ENCODE measurements at places on chromosomes 6 and 20.

GRCh38 chr6:42935322-42935721, 6.0 kb downstream of the CNPY3 start:
- DNase-seq = no peak

DNA sequence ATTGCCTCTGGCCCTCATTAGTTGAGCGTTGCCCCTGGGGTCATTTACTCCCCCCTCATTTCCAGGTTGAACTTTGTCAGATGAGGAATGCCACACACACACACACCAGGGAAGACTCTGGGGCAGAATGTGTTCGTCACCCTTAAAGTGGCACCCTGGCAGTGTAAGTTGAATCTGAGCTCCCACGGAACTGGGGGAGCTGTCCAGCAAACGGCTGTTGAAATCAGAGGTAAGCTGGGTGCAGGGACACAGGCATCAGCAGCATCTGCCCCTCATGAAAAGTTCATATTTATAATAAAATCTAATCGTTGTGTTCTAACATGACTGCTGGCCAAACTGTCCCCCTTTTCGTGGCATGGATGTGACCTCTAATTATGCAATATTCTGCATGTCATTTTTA, 4.3 kb upstream of the MC3R start:
- DNase-seq = no peak

- no peak for DNase-seq
Observed at GRCh38 chr6:139510040-139510790, 135.8 kb upstream of the CITED2 start.

DNA sequence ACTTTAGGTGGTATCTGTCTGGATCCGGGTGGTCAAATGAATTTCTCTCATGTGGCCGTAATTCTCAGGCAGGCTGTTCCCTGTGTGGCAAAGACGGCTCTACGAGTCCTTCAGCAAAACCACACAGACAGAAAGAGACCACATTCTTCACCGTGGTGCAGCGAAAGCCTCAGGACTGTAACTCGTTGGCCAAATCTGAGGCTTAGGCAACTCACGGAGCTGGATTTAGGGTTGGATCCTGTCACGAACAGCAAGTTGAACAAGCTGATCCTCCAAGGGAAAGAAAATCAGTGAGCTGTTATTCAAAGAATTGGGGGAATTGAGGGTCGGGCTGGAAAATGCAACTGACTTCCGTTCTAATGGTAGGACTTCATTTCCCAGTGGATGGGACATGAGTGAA, 167.4 kb downstream of the ZMYND8 start:
- DNase-seq = no peak

- no peak for DNase-seq
Observed at GRCh38 chr6:111980971-111981840, 72.7 kb upstream of the CCN6 start.

DNA sequence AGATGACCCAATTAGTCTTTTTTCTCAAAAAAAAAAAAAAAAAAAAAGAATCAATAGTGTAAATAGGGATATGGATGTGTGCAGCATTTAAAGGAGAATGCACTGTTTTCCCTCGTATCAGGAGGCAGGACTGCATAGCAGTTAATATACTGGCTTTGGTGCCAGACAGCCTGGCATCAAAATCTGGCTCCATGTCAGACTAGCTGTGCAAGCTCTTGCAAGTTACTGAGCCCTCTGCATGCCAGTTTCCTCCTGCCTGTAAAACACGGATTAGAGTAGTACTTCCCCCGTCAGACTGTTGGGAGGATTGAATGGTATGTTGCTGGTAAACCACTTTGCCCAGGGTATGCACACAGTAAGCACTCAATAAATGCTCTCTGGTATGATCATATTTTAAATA, 594.2 kb upstream of the CHD6 start:
- no peak for DNase-seq

DNA sequence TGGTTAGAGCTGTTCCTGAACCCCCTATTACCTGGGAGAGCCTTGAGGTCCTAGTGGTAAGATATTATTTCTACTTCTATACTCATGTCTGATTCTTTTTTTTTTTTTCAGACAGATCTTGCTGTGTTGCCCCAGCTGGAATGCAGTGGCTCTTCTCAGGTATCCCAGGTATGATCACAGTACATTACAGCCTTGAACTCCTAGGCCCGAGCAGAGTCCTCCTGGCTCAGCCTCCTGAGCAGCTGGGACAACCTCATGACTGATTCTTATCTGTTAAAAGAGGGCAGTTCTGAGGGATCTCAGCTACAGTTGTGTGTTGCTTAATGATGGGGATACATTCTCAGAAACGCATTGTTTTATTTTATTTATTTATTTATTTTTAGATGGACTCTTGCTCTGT, 30.2 kb downstream of the BAK1 start:
- DNase-seq = no peak

DNA sequence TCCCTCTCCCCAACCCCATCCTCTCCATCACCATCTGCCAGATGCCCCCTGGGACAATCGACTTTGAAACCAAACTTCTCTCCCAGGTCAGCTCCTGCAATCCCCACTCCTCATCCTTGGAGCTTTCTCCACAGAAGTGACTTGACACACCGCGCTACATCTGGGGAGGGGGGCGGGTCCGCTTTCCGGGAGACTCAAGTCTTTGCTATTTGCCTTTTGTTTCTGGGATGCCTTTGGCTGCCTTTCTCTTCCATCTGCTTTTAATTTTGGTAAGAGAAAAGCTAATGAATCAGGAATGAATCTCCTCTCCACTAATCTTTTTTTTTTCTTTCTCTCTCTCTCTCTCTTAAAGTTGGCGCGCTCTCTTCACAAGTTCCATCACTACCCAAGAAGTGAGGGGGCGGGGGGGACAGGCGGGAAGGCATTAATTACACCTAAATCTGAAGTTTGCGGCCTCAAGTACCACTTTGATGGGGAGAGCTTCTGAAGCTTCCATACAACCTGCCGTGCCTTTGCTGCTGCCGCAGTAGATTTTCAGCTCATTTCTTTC, 664 bp upstream of the TPBG start:
- no peak for DNase-seq

GRCh38 chr6:32449088-32449736, 9.5 kb downstream of the HLA-DRA start:
- DNase-seq = no peak

DNA sequence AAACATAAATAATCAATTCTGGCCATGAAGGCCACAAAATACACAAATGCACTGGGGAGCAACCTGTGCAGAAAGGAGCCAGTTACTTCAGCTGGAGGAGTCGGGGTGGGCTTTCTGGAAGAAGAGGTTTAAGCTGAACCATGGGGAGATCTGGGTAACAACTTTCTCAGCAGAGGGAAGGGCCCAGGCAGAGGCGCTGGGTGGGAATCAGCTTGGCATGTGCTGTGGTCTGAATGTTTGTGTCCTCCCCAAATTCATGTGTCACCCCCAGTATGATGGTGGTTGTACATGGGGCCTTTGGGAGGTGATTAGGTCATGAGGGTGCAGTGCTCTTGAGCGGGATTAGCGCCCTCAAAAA, 107.9 kb downstream of the SYCP2 start:
- DNase-seq = no peak

GRCh38 chr6:6840831-6841291, 252.3 kb downstream of the LY86 start:
- DNase-seq = no peak

DNA sequence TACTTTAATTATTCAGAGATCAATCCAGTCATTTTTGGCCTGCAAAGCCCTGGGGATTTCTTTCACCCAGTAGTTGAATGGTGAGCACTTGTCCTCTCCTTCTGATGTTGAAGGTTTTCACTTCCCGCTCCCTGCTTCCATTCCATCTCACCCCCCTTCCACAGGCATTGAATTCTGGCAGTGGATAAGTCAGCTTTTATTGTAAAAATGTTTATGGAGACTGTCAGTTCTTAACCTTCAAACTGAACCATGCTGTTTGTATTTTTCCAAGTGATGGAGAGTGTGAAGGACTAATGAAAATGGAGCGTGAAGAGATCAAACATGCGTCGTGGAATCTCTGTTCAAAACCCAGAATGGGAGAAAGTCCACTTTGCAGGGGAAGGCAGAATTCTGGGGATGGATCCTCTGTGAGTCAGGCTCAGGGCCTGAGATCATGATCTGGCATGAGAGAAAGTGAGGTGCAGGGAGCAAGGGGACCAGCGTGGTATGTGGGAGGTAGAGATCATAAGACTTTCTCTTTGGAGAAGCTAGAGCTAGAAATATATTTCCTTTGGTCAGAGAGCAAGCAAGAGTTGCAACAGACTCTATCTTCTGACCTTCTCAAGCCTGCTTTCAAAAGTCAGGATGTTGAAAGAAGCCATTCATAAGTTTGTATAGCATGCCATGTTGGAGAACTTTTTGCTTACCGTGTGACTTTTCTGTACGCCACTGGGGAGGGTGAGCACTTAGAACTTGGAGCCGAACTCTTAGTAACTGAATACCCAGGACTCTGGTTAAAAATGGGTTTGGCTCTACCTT, 30.2 kb downstream of the ISM1 start:
- no peak for DNase-seq

DNA sequence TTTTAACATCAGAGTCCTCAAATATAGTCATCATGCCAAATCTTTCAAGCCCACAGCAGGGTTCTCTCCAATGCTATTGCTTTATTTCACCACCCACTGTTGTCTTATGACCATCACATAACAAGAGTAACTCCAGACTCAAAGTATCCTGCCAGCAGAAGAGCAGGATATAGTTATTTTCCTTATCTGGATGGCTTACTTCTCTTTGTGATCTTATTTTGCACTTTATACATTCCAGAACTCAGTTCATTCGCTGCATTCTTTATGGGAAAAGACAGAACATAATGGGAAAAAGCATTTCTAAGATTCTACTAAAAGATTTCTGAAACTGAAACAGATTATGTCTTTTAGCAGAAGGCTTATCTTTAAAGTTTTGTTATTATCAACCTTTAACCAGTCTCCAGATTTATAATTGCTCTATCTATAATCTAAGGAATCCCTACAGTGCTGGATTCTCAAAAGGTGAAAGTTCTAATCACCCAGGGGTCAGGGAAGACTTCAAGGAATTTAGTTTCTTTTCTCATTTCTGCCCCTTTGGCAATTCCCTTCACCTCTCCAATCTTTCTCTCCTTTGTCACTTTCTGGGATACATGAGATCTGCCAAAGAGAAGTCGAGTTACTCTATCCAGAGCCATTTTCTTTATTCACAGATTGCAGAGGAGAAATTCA, 190.4 kb downstream of the TPBG start:
- no peak for DNase-seq

DNA sequence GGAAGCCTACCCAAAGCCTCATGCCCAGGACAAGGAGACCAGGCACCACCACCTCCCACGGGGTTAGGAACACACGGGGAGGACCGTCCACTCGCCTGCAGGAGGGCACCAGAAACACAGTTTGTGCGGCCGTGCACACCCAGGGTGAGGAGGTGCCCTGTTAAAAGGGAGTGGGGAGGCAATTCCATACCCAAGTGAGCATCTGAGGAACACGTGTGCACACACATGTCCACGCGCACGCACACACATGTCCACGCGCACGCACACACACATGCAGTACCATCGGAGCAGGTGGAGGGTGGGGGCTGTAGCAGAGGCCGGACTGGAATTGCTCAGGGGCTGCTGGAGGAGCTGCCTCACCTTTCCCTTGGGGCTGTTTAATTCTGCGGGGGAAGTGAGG, 259.4 kb downstream of the TAF4 start:
- DNase-seq = no peak

DNA sequence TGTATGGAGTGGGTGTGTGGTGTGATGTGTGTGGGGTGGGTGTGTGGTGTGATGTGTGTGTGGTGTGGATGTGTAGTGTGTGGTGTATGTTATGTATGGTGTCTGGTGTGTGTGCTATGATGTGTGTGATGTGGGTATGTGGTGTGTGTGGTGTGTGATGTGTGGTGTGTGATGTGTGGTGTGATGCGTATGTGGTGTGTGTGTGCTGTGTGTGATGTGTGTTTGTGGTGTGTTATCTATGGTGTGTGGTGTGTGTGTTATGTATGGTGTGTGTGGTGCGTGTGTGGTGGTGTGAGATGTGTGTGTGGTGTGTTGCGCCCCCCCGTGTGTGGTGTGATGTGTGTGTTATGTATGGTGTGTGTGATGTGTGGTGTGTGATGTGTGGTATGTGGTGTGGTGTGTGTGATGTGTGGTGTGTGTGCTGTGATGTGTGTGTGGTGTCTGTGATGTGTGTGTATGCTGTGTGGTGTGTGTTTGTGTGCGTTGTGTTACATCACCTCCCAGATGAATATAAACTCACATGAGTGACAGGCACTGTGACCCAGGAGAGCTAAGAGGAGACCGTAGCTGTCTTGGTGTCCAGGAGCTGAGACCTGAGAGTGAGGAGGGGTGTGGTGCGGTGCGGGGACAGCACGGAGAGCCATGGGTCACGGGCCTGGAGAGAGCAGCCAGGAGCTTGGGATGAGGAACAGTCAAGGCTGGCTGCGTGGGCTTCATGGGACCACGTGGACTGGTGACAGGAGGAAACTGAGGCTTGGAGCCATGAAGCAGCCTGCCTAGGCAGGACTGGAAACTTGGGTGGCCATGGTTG, 8.8 kb downstream of the DLGAP4 start:
- no peak for DNase-seq

GRCh38 chr20:4549711-4550259, 171.9 kb upstream of the PRND start:
- no peak for DNase-seq

DNA sequence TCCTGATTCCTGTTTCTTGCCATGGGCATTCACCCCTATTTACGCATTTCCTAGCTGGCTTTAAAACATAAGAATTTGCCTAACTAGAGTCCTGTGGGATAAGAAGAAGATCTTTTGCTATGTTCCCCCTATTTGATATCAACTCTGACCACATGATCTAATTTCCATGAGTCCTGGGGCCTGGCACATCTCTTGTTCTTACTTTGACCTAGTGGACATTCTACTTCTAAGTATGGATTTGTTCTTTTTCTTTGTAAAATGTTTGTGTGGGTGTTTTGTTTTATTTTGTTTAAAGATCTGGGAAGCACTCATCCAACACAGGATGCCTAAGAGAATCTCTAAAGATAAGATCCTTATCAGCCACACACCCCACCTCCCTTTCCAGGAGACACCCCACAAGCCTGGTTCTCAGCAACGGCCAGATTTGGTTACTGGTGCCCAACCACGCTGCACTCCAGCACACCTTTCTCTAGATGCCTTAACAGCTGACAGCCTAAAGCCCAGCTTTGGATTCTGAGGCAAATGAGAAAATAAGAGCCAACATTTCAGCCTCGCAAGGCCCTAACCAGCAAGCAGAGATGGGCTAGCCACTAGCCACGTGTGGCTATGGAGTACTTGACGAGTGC, 74.7 kb downstream of the SLC23A2 start:
- no peak for DNase-seq

DNA sequence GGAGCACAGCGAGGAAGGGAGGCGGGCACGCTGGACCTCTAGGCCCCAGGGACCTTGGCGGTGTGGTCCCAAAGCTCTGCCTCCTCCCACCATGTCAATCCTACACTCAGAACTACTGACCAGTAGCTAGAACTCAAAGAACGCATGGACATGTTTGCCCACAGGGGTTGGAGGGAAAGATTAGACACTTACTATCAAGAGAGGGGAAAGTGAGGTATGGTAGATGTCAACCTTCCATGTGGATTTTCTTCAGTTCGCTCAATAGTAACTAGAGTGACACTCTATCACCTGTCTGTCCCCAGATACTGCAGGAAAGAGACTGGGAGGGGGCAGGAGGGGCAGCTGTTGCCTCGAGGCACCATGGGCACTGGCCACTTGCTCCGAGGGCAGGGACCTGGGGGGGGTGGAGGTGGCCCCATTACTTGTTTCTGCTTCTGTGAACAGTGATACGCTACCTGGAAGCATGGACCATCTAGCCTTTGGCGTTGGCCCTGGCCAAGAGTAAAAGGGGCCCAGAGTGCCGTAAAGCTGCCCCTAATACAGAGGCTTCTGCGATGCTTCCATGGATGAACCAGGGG, 912 bp upstream of the DIDO1 start:
- DNase-seq = no peak

- DNase-seq = no peak
Observed at GRCh38 chr6:99349171-99350141, at the start of gene FAXC. FAXC (minus strand) TSS chr6:99349674; CDS start chr6:99349372, 302 bp downstream.

- no peak for DNase-seq
Observed at GRCh38 chr20:8997701-8998117, 71.2 kb upstream of the PLCB4 start.
